ENCODE measurements at places on chromosomes 7 and 10.
A peak's percentile ranks its signal among the peaks of the same experiment; 100 is the strongest.

- DNase-seq, result no peak
Observed at GRCh38 chr10:20765066-20765465, 132.0 kb downstream of the NEBL start.

GRCh38 chr10:125018576-125019143 is 76.7 kb downstream of the ZRANB1 start:
- DNase-seq, result no peak

- DNase-seq, result no peak
Observed at GRCh38 chr10:77403761-77404160, 233.8 kb downstream of the KCNMA1 start.

DNA sequence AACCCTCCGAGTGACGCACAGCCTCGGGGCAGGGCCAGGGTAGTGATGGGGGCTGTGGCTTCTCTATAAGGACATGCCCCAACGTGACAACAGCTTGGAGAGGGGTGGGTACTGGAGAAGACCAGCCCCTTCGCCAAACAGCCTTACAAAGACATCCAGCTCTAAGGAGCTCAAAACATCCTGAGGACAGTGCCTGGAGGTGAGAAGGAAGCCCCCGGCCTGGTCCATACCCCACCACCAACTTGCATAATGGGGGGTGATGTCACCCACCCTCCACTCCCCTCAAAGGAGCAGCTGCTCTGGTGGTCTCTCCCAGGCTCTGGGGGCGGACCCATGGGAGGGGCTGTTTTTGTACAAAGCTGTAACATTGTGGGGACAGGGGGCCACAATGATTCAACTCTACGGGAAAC is 15.1 kb downstream of the PRSS2 start:
- DNase-seq, result no peak

- DNase-seq, result no peak
Observed at GRCh38 chr7:77644774-77645173, 51.5 kb upstream of the RSBN1L start.

GRCh38 chr7:16323313-16323712 is 98.0 kb downstream of the CRPPA start:
- DNase-seq, result no peak

DNA sequence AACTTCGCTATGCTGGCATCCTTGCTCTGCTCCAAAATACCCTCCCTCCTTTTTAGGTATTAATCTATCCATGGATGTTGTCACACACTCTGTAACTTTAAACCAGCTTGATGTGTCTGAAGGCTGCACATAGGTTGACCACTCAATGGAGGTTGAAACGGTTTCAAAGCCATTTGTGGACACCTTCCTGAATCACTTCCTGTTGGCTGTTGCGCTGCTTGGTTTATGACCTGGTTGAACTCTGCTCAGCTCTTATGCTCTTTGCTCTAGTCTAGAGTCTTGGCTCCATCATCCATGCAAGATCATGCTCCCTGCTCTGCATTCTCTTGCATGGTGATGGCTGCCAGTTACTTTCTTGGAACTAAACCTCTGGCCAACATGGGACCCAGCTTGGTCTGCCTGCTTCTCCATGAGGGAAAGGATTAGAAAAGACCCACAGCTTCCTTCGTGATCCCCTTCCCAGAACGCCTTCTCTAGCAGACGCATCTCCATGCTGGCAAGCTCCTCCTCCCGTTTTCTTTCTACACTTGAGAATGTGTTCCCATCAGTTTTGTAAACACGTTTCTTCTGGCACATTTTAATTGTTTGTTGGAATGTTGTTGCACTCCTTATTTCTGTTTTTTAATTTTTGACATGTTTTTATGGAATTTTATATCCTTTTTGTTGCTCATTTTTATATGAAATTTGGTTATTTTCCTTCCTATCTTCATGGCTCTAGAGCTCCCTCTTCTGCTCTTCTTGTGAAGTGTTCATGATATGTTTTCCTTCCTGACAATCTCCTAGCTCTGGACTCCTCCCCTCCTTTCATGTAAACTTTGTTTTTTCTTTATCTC is 149.8 kb downstream of the XPNPEP1 start:
- DNase-seq, result peak; percentile 16

DNA sequence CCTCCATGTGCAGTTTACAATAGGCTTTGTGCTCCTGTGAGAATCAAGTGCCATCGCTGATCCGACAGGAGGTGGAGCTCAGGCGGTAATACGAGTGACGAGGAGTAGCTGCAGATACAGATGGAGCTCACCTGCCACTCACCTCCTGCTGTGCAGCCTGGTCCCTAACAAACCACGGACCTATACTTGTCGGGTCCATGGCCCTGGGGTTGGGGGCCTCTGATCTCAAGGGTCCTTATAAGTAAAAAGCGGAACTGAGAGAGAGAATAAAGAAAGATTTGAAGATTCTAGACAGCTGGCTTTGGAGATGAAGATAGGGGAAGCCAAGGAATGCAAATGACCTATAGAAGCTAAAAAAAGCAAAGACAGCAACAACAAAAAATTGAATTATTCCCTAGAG is 130.6 kb downstream of the PLXDC2 start:
- DNase-seq, result no peak

- no peak for DNase-seq
Observed at GRCh38 chr10:96440361-96441292, 73.1 kb downstream of the TLL2 start.

DNA sequence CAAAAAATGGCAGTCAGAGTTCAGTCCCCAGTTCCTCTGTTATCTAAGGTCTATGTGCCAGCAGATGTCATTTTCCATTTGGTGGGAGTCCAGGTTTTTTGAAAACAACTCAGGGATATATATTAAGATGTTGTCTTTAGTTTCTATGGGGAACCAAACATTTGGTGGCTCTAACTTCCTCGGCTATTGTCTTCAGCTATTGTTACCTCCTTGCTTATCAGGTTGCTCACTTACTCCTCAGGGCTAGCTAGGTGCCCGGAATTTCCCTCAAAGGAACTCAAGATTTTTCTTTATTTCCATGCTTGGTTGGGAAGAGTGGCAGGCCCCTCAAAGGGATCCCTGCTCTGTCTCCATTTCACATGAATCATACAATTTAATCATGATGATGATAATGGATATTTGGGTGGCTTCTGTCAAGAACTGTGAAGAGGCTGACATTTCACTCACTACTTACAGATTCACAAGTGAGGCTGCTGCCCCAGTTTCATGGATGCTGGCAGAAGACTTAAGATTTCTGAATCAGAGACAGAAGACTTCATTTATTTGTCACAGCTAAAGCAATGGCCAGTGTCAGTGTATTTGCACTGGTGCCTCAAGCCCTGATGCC is 182.8 kb downstream of the PKD1L1 start:
- no peak for DNase-seq

GRCh38 chr10:58853668-58854067 is 322.8 kb upstream of the PHYHIPL start:
- no peak for DNase-seq

- no peak for DNase-seq
Observed at GRCh38 chr10:32605787-32606186, 159.8 kb downstream of the CCDC7 start.

DNA sequence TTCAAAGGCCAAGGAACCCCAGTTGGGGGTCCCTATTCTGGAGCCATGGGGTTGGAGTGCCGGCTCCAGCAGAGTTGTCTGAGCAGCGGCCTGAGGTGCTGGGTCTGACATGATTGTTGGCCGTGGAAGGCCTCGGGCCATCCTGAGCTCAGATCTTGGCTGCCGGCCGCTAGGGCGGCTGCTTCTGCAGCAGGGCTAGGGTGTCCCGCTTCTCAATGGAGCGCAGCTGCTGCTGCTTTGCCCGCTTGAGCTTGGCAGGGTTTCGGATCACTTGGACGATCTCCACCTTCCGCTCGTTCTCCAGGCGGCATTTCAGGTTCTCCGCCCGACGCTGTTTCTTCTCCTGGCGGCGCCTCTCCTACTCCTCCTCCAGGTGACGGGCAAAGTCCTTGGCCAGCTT is 171.1 kb downstream of the HIBADH start:
- DNase-seq, result no peak

GRCh38 chr7:39459636-39460035 is 106.6 kb upstream of the YAE1 start:
- no peak for DNase-seq

DNA sequence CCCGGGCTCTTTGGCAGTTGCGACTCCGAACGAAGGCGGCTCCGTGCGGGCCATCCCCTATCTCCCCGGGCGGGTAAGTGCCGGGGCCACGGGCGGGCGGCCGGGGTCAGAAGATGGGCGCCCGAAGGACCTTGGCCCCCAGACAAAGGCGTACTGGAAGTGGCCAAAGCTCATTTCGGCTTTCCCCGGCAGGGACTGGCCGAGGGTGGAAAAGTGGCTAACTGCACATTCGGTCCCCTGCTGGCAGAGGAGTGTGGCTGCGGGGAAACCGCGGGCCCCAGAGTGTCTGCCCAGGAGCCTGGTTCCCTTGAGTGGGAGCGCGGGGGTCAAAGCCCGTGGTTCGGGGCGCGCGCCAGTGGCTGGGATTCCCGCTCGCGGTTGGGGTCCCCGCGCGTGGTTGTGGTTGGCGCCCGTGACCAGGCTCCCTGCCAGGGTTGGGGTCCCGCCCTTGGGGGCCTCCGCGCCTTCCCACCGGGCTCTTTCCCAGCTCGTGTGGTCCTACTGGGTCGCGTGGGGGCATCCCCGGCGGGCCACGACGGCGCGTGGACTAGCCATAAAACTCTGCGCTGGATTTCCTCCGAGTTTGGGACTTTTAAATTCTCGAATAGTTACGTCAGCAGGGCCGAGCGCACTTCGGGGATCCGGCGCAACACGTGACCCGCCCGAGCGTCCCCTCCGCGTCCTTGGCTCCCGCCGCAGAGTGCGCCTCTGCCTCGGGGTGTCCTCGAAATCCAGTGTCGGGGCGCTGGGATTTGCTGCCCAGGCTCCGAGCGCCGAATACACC is 124.4 kb downstream of the TACC2 start:
- peak; percentile 78 for DNase-seq

Data from renal pelvis (tissue), 12 donors.